Inflammatory macrophage (primary cell): ENCODE measurements at places on chromosomes 5 and 9.

DNA sequence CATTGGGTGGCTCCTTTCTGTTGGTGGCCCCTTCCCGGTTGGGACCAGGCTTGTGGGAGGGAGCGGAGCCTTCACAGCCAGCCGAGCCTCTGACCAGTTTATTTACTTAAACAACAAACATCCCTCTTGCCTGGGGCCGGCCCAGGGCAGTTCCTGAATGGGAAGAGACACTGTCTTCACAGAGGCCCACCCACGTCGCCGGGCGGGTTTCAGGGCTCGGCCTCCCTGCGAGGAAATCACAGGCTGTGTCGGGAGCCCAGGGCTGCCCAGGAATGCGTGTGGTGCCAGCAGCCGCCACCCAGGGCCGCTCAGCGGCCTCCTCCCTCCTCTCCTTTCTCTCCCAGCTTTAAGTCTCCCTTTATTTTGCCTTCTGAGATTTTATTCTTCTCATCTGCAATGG, 132.5 kb downstream of the HSD17B3 start:
- DNase-seq: no peak

- DNase-seq: no peak
Measured at GRCh38 chr9:84278130-84278529, 62.4 kb downstream of the SLC28A3 start.

- no peak for DNase-seq
Measured at GRCh38 chr5:126044111-126044668, 379.0 kb upstream of the GRAMD2B start.

GRCh38 chr9:123358181-123358905, 2.3 kb downstream of the CRB2 start:
- no peak for DNase-seq

- peak; percentile 3 for DNase-seq
Measured at GRCh38 chr9:1869843-1870242, 145.3 kb upstream of the SMARCA2 start.

- peak; percentile 35 for DNase-seq
Measured at GRCh38 chr5:56735849-56736641, 79.3 kb upstream of the MAP3K1 start.

DNA sequence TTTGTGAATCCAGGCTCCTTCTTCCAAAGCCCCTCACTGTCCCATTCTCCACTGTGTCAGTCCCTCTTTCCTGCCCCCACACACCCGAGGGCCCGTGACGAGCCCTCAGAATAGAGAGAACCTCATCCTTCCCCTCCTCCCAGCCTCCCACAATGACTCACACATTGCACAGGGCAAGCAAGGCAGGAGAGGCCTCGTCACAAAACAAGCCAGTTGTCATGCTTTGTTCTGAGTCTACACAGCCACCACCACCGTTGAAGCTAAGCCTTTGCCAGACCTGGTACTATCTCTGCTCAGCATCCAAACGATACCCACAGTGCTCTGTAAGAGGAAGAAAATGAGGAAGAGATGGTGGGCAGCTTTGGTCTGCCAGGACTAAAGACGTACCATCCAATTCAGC, 142.2 kb upstream of the ZNF366 start:
- DNase-seq: no peak

DNA sequence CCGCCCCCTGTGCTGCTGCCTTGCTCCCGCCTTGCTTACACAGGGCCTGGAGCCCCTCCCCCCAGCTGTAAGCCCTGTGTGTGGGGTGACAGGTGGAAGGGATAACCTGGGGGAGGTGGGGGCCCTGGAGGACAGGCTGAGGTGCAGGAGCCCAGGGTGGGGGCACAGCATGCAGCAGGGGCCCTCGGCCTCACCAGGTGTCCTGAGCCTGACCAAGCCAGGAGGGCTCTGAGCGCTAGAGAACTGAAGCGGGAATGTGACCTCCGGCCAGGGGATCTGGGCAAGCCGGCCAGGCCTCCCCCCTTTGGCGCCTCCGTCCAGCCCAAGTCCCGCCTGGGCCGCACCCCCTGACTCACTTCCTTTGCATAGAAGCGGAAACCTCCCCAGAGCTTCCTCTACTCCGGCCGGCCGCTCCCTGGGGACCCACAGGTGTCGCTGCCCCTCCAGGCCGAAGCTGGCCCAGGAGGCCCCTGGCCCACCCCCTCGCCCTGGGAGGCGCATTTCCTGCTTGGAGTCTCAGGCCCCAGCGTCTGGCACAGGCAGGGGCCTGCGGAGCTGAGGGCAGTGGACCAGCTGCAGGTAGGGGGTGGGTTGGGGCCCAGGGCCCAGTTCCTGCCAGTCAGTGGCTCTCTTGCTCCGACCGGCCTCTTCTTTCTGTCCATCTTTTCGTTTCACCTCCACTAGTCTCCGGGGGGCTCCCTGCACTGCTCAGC, at the start of gene TOR4A:
Gene TOR4A (plus strand): TSS at position 398 of the 713 bp plus-strand sequence. CDS start 964 bp downstream, outside the sequence.
- DNase-seq: peak; percentile 86

DNA sequence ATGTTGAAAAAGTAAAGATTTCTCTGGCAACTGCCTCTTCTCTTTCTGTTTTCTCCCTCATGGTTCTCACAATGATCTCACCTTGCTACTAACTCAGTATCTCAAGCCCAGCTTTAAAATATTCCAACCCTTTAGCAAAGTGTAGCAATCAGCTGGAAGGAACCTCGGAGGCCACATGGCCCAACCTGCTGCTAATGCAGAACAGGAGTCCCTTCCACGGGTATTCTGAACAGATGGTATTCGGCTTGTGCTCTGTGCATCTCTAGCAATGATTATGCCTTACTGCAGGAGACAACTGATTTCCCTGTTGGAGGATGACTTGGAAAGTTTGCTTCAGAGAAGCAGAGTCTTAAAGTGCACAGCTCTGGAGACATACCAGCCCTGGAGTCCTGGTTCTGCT, 151.8 kb upstream of the PPP1R2B start:
- DNase-seq: no peak

DNA sequence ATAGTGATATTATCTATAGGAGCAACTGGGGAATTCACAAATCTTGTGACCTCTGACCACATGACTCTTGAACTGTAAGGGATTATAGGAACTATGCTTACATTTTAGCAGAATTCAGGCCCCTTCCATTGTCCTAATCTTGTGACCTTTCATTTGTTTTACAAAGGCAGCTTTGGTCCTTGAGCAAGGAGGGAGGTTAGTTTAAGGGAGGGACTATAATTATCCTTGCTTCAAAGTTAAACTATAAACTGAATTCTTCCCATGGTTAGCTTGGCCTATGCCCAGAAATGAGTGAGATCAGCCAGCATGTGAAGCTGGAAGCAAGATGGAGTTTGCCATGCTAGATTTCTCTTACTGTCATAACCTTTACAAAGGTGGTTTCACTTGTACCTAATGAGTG, 51.2 kb downstream of the TARS1 start:
- no peak for DNase-seq

- peak; percentile 39 for DNase-seq
Measured at GRCh38 chr5:150490754-150491153, 17.2 kb upstream of the NDST1 start.

DNA sequence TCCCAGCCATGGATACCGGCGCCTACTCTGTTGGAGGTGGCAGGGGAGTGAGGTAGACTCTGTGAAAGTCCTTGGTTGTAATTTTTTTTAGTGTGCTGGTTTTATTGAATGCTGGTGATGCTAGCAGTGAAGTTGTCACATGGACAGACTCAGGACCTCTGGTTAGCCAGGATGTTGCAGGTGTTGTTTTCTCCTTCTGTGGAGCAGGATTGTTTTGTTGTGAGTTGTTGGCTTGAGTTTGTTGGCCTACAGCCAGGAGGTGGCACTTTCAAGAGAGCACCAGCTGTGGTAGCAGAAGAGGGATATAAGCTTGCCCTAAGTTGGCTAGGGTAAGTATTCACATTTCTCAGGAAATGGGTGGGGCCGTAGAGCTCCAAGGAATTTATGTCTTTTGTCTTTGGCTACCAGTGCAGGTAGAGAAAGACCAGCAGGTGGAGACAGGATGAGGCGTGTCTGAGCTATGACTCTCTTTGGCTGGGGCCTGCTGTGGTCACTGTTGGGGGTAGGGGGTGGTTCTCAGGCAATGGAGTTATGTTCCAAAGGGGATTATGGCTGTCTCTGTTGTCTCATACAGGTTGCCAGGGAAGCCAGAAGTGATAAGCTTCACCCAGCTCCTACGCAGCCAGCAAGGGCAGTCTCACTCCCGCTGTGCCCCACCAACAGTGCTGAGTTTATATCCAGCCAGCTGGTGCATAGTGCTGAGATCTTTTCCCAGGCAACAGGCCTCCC, 248.7 kb downstream of the TAF11L14 start:
- DNase-seq: no peak

DNA sequence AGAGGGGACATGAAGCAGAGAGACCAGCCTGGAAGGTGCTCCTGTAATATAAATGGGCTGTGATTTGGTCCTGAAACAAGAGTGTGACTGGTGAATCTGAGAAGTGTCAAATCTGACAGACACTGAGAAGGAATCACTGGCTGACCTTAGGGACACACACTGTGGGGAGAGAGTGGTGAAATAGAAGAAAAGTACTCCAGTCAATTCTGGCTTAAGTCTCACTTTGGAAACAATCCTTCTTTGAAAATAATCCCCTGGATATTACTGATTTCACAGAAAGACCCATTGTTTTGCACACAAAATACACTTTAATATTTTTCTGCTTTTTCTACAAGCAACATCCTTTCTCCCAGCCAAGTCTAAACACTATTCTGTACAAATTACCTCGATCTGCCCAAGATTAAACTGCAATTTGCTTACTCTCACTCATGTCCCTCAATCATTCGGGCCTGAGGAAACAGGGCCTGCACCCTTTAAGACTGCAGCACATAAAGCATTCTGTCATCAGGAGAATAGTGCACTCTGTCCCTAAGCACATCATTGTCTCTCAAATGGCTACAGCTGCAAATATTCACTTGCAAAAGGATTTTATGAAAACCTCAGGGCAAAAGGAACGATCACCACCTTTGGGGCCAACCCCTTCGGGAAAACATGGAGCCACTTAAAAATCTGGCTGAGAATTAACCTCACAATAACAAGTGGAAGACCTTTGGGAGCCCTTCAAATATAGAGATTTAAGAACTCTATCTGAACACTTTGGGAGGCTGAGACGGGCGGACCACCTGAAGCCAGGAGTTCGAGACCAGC, 68.6 kb downstream of the MAPKAP1 start:
- no peak for DNase-seq

DNA sequence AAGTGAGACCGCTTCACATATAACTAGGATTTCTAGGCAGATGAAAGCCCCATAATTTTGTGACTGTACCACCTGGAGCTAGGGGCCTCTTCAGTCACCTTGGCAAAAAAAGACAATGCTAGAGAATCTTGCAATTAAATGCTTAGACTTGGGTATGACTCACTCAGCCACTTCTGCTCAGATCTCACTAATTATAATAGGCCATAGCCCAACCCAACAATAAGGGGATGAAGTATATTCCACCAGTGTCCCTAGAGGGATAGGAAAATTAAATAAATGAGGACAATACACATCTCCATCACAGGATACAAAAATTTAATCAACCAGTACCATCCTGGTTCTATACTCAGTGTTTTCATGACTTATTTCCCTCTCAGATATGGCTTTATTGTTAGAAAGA, 1079.9 kb upstream of the C9orf72 start:
- DNase-seq: no peak

GRCh38 chr9:82491604-82492003, 503.0 kb downstream of the SPATA31D1 start:
- no peak for DNase-seq

DNA sequence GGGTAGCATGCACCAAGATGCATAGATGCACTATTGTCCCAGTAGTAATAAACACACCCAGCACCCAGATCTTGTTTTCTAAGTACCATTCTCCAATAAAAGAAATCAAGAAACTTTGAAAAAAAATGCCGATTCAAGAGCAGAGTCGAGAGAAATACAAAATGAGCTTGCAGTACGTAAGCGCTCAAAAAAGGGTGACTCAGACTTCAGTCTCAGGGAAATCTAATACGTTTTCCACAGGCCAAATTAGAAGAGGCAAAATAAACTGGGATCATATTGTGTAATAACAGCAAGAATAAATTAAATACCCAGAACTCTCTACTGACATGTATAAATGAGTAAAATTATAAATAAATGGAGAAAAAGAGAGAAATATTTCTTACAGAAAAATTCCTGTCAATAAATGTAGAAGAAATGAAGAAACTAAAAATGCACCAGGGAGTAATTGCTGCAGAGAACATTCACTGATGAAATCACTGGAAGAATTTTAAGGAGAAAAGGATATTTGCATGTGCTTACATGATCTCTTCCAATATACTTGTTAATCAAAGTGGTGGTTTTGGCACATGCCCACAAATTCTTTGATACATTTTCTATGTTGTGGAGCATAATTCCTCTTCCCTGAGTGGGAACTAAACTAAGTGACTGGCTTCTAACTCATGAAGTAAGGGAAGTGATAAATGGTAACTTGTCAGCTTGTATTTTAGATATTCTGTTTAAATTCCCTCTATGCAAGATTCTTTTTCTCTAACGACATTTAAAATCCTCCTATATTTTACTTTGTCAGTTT, 567.6 kb upstream of the ADAMTS16 start:
- no peak for DNase-seq

- DNase-seq: no peak
Measured at GRCh38 chr9:134585021-134585561, 56.5 kb upstream of the COL5A1 start.

DNA sequence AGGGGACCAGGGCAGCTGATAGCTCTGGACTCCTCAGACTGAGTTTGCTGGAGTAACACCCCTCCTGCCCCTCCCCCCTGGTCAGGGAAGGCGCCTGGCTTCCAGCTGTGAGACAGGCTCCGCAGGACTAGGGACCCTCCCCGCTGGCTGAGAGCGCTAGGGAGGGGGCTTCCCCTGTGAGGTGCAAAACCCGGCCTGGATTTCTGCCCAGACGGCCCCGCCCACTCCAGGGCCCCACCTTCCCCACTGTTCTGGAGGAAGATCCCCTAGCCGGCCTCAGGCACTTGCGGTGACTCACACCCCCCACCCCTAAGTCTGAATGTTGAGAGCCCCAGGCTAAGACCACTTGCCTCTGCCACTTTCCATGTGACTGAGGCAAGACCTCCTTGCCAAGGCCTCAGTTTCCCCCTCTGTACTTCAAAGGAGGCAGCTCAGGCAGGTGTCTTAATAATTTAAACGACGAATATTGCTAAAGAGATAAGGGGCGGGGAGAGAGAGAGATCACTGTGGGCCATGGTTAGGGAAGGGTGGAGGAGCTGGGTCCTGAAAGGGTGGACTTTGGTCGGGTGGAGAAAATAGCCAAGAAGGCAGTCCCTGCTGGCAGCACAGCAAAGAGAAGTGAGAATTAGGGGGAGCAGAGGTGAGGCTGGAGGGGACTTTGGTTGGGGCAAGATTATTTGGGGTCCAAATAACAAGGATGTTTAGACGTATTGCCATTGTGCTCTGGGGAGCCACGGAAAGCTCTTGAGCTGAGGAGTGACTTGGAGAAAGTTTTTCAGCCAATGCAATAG, 1.0 kb upstream of the DAB2IP start:
- DNase-seq: no peak

DNA sequence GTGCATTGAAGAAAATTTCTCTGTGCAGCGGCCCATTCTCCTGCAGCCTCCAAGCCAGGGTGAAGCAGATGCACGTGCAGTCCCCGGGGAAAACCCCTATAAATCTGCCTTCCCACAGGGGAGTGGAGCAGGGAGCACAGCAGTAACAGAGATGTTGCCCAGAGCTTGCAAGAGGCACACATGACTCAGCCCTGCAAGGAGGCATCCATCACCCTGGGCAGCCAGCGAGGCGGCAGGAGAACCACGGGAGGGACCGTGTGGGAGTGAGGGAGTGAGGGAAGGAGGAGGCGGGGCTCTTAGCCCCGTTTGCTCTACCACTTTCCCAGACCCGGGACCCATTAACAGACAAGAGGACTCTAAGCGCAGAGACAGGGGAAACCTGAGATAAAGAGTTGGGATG, 96.2 kb upstream of the ARAP3 start:
- DNase-seq: no peak

GRCh38 chr9:87722393-87723088, 3.4 kb upstream of the CTSL start:
- peak; percentile 96 for DNase-seq

- DNase-seq: no peak
Measured at GRCh38 chr5:109964136-109964535, 274.4 kb downstream of the MAN2A1 start.
